ENCODE measurements at places on chromosomes 3 and 15.

DNA sequence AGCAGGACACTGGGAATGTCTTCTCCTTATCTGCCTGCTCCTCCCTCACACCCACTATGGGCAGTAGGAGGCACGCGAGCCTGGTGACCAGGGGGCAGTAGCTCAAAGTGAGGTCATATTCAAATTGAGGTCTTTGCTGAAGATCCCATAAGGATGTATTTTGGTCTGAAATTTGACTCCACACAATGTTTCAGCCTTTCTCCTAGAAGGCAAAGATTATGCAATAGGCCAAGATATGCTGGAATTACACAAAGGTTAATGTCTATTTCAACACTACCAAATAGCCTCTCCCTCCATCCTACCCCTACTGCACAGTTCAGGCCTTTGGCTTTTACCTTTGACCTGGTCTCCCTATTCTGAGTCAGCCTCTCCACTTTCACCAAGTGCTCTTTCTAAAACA is 203.0 kb downstream of the TIGIT start:
- no peak for DNase-seq

- DNase-seq: no peak
These were observed 252.4 kb upstream of the CCDC54 start for GRCh38 chr3:107124885-107125284.

GRCh38 chr15:71116366-71116765 is 1.1 kb downstream of the THSD4 start:
- no peak for DNase-seq

DNA sequence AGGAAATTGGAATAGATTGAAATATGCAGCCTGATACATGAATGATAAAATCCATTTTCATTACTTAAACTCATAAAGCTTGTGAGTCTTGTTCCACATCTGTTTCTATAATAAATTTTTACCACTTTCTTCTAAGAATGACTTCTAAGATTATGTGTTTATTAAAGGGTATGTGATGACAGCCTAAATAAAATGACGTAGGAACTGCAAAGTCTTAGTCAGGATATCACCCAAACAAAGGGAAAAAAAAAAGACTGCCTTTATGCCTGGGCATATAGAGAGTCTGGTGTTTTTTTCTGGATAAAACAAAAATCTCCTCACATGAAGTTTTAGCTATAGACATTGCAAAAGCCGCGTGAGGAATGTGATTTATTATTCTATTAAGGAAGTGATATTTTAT is 844.0 kb downstream of the DIPK2A start:
- DNase-seq: no peak

GRCh38 chr3:64318668-64319271 is 93.5 kb upstream of the PRICKLE2 start:
- no peak for DNase-seq

DNA sequence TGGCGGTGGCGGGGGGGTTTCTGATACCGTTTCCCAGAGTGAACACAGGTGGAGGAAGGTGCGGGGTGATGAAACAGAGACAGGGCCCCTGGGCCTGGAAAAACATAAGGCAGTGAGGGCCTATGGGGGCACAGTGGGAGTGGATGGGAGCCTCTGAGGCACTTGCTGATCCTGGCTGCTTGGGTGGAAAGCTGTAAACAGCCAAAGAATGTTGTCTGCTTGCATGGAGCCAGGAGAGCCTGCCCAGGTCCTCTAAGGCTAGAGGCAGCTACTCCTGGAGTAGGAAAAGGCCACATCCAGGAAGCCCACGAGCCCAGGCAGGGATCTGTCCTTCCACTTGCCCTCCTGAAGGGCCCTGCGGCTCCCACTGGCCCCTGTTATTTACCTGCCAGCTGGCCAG is 2.9 kb upstream of the SEMA3B start:
- no peak for DNase-seq

GRCh38 chr3:106299300-106300098 is 430.7 kb upstream of the CBLB start:
- DNase-seq: no peak

DNA sequence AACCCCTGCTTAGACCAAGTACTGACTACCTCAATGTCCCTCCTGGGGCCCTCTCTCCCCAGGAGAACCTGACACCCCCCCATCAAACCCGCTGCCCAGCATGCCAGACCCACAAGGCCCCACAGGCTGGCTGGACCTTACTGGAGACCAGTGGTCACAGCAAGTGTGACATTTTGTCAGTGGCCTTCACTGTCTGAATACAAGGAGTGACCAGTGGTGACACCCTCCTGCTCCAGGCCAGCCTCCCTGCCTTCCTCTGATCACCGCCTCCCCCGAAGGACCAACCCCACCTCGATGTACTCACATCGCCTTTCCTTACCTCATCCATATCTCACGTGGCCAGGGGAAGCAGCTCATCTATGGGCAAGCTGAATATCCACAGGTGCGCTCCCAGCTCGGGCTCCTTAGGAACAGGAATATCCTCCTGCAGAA is 62.1 kb upstream of the HERC1 start:
- no peak for DNase-seq

- DNase-seq: no peak
These were observed at the start of gene SPESP1 for GRCh38 chr15:68930268-68931022. Gene SPESP1 (plus strand): TSS chr15:68930525. CDS start chr15:68930654, 129 bp downstream.

DNA sequence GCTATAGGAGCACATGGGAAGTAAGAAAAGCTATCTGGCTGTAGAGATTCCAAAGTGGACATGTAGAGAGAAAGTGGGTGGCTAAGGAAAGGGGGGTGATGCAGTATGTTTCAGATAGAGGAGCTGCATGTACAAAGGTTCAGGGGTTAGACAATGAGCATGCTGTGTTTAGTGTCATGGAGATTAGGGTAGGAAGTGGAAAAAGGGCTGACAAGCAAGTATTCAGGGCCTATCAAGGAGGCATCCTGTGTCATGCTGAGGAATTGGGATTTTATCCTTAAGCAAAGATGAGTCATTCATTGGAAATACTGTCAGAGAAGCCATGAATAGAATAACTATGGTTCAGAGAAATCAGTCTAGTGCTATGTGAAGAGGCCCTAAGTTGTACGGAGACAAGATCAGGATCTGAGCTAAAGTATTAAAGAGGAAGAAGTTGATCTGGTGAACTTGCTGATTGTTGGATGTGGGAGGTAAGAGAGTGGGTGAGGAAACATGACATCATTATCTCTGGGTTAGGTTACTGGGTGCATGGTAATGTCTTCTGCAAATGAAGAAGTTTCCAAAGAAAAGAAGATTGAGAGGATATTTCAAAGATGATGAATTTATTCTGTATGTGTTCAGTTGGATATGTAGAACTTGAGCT is 176.7 kb upstream of the GOLIM4 start:
- DNase-seq: no peak
